ENCODE measurements at places on chromosomes 16 and 17. TPM values are rescaled to one million over a fixed set of nuclear protein-coding genes. Genes with fewer than 3 reads are reported as not detected.
A peak's percentile ranks its signal among the peaks of the same experiment; 100 is the strongest.

The CCL5 gene
- total RNA-seq: not detected

The GCGR gene
- total RNA-seq: not detected

The KRT9 gene
- total RNA-seq: not detected

The CD300A gene
- not detected for total RNA-seq

The SLC5A10 gene
- total RNA-seq: not detected

The RARA gene
- 21.8 TPM for total RNA-seq

The KRT25 gene
- total RNA-seq: not detected

GRCh38 chr17:42081516-42082129 lies 16.6 kb downstream of the ZNF385C start:
- no peak for DNase-seq

- no peak for DNase-seq
These were observed 8.0 kb downstream of the TSR3 start for GRCh38 chr16:1343428-1344242.

DNA sequence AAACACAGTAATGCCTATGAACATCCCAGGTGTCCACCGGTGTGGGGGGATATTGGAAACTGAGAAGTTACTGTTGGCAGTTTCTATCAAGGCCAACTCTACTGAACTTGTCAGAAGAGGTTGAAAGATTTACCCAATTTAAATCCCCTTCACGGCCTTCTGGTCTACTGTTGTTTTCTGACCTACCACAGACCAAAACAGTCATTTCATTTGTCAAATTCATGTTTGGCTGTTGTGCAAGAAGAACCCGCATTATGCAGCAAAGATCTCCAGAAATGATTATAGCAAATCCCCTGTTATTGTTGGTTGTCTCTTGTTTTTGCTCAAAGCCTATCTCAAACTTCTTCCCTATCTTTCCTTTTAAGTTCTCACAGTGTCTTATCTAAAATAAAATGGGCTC lies 73.1 kb upstream of the MAF start:
- DNase-seq: no peak

DNA sequence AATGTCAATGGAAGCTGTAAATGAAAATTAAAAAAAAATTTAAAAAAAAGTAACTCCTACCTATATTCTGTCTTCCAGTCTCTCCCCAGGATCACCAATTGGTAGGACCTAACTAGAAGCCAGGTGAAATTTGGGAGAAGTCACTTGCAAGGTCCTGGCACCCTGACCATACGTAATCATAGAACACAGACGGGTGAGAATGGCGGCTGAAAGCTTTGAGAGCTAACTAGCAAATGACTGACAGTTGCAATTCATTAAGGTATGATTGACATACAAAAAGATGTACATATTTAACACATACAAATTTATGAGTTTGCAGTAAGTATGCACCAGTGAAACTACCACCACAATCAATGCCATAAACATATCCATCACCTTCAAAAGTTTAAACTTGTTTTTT lies 372.7 kb upstream of the PSMD7 start:
- no peak for DNase-seq

DNA sequence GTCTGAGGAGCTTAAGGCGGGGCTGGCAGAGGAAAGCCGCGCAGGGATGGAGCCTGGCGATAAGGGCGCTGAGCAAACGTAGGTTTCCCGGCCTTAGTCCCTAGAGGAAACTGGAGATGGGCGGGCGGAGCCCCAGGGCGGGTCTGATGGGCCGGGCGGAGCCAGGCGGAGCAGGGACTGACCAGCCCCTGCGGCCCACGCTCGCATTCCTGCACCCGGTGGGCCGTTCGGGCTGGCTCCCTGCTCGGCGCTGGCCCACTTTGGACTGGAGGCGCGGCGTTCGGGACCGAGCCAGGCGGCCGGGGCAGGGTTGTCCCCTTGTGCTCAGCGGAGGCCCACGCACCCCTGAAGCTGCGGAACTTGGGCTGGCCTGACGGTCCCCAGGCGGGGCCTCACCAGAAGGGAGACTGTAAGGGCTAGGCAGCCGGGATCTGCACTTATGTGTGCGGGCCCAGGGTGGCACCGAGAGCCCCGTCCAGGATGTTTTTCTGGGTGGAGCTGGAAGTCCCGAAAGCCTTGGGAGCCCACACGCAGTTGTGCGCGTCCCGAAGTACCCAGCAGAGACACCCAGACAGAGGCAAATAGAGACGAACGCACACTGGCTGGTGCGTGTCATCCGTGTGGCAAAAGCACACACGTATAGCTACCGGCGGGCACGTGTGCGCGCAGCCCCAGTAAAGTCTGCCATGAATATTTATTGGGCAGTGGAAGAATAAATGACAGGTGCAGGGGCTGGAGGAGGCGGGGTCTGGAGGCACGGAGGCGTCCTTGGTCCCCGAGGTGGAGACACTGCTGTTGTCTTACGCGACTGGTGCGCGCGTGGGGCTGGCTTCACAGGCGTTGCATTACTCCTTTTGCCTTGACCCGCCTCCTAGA lies 1.4 kb downstream of the PYDC1 start:
- no peak for DNase-seq

DNA sequence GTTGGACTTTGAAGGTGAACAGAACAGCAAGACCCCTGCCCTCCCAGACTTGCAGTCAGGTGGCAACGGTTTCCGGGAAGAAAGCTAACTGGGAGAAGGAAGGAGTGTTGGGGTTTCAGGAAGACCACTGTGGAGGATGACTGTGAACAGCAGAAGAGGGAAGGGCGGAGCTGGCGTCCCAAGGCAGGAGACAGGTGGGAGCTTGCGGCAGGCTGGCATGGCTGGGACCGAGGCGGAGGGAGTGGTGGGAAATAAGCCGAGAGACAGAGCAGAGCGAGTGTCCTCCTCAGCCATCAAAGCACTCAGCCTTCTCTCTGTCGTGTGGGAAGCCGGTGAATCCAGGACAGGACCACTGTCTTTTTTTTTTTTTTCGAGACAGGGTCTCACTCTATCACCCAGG lies 108.5 kb upstream of the CACNG5 start:
- DNase-seq: no peak

DNA sequence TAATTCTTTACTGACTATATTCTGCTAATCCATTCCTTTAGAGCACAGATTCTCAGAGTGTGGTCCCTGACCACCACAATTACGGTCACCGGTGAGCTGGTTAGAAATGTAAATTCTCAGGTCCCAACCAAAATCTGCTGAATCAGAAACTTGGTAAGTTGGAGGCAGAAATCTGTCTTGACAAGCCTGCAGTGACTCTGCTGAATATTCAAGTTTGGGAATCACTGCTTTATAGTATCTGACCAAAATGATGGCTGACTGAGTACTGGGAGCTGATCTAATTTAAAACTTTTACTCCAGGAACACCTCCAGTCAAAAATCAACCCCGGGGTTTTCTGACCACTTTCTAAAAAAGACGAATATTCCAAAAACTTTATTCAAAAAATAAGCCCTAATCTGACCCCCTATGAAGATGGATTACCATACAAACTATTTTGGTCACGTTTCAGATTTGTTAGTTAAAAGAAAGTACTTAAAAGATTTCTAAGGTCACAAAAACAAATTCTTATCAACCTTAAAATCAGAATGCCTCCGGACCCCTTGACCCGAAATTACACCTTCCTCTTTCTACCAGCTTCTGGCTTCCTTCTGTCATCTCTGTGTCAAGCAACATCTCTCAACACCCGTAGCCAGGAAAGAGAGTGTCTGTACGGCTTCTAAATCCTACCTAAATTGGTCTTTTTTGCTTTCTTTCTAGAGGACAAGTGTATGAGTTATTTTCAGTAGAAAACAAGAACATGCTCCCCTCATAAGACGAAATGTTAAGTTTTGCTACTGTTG lies 38.6 kb downstream of the CREBBP start:
- DNase-seq: peak; percentile 68

GRCh38 chr16:24442631-24443030 lies 96.7 kb upstream of the RBBP6 start:
- no peak for DNase-seq

Data from Karpas-422 (cell line).